ENCODE measurements at places on chromosomes 1 and 21.

DNA sequence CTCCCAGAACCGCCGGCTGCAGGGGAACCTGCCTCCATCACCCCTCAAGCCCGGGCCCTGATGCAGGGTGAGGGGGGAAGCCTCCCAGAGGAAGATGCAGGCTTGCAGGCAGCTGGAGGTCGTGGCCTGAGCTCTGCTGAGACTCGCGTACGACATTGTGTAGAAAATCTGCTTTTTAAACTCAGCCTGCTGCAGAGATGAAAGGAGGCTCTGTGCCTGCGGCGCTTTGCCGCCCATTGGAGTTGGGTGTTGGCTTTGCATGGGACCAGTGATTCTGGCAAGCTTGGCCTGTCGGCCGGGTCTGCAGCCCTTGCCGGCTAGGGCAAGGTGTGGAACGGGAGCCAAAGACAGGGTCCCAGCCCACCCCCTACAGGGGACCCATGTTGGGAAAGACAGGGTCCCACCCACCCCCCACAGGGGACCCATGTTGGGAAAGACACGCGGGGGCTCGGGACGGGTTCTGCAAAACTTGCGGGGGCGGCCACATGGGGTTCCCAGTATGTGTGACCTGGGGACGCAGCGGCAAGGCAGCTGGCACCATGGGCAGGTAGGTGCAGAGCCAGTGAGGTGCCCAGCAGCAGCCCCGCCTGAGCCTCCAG, 55.6 kb downstream of the SLX9 start:
- DNase-seq, result no peak

GRCh38 chr1:31663622-31664452, 19.2 kb upstream of the PEF1 start:
- peak; percentile 45 for DNase-seq

DNA sequence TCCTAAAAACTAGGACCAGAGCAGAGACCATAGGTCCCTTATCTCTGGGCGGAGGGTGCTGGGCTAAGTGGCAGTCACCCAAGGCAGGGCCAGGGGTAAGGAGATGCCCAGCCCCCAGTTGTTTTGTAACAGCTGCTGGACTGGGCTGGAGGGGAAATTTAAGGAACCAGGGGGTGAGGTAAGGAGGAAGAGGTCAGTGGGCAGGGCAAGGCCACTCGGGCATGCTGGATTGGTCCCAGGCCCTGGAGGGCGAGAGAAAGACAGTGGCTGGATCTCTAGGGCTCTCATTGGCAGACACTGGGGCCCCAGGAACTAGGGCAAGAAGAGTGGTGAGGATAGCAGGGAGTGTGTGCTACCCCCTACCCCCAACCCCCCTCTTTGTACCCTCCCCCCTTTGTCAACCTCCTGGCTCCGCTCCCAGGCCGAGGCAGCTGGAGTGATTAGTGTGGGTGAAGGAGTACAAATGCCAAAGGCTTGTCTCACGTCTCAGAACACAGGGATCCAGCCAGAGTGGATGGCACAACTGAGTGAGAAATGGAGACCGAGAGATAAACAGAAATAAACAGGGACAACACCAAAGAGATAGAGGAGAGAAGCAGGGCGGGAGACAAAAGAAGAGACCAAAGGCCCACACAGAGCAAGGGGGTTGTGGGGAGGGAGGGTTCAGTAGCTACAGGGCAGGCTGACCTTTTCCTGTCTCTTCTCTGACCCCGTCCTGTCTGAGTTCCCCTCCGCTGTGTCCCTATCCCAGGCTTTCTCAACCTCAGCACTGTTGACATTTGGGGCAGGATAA, 20.5 kb upstream of the THRAP3 start:
- peak; percentile 15 for DNase-seq

DNA sequence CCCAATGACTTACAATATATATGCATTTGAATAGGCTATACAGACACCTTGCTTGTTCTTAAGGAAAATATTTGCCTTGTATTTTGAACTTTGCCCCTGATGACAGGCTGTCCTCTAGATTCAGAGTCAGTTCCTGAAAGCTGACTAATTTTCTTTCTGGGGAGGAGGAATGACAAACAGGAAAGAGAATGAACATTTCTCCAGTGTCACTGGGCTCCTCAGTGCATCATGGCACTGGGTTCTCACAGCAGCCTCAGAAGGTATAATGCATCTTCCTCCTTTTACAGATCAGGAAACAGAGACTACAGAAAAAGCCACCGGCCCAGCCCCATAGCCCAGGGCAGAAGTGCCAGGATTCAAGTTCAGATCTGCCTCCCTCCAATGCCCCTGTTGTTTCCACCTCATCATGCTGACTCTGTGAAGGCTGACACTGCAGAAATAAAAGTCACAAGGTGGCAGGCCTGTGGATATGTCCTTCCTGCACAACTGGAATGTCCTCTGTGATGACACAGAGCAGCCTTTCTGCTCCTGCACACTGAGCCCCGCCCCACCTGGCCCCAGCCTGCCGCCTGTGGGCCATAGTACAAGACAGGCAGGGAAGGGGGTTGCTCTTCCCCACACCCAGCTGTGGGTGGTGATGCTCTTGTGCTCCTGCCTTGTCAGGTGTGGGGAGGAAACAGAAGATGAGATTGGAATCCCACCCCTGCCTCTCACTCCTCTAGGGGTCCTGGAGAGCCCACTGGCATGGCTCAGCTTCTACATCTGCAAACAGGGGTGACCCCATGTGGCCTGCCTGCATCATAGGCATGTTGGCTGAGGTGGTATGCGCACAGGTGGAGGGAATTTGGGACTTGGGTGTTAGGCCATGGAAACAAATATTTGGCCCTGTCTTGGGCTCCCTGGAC, 6.4 kb downstream of the TTC22 start:
- DNase-seq, result peak; percentile 33

DNA sequence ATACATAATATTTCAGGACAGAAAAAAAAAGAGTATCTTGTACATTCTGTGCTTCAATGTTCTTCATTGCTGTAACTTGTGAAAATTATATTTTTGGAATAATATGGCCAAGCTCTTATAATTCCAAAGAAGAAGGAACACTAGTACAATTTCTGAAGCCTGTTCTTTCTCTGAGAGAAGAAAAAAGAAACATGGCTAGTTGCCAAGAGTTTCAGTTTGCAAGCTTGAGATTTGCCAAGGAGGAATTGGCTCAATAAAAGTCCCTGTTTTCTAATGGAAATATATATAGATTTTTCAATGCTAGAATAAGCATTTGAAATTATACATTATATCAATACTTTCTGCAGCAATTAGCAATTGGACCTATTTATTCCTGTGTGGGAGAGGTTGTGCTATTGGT, 285.2 kb upstream of the NEGR1 start:
- no peak for DNase-seq

GRCh38 chr1:23528250-23528978, 2.6 kb downstream of the E2F2 start:
- DNase-seq, result peak; percentile 59

DNA sequence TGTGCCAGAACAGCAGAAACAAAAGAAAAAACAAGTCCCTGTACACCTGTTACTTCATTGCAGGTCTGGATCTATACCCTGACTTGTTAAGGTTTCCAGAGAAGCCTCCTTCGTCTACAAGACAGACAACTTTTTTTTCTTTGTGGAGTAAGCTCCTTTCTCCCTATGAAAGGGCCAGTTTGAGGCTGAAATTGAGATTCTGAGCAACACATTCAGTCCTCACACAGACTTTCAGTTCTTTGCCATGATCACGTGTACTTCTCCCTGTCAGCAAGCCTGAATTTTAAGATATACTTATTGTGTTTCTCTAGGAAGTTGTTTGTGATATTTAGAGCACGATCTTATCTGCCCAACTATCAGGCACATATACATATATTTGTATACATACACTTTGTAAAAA, 374.0 kb downstream of the NTNG1 start:
- no peak for DNase-seq

DNA sequence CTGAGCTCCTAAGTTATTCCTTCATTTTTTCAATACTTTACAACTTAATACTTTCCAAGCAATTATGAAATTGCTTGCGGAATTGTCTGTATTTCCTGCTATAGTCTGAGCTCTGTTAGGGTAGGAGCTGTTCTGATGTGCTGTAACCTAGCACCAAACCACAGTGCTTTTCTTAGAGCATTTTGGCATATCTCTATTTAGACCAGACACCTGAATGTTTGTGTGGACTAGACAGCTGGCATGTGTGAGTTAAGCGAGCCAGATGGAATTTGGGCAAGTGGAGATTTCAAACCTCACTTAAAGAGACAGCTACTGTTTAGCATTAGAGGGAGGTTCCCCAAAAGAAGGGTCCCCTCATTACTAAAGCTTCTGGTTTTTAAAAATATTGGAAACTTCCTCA, 106.1 kb downstream of the RWDD3 start:
- DNase-seq, result no peak

- no peak for DNase-seq
These were observed 164.1 kb downstream of the GALNT2 start for GRCh38 chr1:230230948-230231773.

- no peak for DNase-seq
These were observed 16.8 kb downstream of the IFNAR2 start for GRCh38 chr21:33246506-33246905.

GRCh38 chr21:17513214-17514123, 626 bp downstream of the CXADR start:
- peak; percentile 65 for DNase-seq

DNA sequence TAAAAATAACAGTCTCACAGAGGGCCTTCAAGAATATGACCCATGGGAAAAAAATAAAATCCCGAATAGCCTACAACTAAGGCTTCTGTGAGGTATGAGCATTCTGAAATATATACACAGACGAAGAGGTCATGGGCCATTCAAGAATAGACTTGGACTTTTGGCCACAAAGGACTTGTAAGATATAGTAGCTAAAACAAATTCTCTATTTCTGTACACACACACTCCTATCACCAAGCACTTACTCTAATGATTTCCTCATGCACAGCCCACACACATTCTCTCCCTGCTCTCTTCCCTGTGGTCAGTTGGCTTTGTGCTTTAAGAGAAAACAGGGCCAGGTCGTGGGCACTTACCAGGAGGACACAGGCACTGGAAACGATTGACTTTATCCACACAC, 69.7 kb upstream of the ADAM30 start:
- no peak for DNase-seq

- no peak for DNase-seq
These were observed 15.9 kb upstream of the SLC19A1 start for GRCh38 chr21:45558044-45558721.

DNA sequence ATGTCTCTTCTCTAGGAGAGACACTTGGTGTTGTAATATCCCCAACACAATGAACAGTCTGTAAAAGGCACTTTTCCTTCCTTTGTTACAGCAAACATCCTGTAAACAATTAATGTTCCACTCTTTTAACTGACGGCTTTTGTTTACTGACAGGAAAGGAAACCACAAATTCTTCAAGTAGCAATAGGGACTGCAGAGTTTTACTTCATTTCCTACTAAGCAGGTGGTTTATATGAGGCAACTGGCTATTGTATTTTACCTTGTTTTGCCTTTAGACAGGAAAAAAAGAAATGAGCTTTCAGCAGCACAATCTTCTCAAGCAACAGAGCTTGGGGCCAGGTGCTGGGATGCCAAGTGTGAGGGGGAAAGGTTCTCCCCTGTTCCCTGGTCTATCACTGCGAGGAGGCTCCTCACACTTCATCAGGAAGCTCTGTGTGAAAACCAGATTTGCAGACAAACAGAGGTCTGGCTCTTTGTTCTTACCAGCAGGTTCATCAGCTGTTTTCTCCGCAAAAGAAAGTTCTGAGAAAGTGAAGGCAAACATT, 51.2 kb downstream of the SIPA1L2 start:
- DNase-seq, result no peak

DNA sequence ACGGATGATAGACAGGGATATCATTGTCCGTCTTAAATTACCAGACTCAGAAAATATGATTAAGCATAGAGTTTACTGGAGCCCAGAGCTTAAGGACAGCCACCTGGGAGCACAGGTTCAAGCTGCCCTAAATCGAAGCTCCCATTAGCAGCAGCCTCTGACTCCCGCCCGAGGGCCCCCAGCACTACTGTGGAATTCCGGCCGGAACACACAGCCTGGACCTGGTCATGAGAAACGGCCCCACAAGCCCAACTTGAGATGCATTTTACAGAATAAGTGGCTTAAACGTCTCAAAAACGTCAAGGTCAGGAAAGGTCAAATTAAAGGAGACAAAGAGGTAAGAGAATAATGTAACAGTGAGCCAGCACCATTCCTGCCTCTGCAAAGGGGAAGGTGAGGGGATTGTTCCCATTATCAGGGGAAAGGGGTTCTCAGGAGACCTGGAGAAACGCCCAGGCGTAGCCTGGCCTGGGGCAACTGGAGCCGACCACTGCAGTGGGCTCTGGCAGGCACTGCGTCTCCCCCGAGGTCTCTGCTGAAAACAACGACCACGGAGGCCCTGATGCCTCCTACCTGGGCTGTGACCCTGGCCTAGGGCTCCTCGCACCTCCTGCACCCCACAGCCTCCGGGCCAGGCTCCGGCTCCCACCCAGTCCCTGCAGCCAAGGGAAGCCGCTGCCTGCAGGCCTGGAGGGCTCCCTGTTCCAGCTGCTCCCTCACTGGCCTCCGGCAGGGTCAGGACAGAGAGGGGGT, 11.5 kb upstream of the COL6A1 start:
- DNase-seq, result no peak

- no peak for DNase-seq
These were observed 7.8 kb upstream of the PHLDA3 start for GRCh38 chr1:201476670-201477344.

DNA sequence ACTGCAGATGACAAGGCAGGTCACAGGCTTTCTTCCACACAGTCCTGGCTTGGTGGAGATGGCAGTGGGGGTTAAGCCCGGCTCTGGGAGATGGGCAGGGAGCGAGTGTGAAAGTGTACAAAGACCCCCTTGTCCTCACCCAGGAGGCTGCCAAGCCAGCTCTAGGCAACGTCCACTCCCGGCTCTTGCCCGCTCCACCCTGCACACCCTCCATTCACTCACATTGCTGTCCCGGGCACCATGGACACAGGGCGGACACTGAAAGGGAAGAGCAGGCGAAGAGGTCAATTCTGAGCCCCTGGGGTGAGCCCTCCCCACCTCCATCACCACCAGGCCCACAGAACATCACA, 8.9 kb downstream of the COL16A1 start:
- DNase-seq, result no peak

DNA sequence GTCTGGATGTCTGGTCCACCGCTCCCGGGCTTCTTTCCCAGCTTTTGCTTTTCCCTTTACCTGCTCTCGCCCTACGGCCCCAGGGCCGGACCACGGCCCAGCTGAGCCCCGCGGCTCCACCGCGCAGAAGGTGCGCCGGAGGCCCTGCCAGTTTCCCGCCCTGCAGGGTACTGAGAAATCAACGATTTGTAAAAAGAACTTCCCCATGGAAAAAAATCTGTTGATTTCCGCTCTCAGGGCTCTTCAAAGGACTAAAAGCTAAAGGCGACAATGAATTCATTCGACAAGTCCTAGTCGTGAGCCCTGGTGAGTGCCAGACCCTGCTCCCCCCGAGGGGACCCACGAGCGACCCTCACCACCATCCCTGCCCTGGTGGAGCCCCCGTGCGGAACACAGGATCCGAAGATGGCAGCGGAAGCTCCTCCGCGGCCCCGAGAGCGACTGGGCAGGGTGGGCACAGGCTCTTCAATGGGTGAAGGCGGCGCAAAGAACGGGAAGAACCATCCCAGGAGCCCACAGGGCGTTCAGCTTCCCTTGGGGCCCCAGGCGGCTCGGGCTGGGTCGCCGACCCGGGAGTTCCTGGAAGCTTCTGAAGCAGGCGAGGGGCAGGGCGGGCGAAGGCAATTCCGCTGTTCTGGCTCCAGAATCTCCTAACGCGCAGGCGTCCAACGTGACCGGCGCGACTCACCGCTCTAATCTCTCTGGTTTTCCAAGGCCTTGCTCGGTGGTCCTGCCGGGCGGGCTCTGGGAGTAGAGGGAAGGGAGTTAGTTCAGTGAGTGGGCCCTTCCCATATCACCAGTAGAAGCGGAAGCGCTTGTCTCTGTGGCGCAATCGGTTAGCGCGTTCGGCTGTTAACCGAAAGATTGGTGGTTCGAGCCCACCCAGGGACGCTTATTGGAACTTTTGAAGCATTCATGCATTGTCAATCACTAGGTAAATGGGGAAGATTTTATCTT, 6.6 kb upstream of the RNU1-2 start:
- DNase-seq, result peak; percentile 89

All from lung microvascular endothelial cell (primary cell).